LHCN-M2 (cell line): ENCODE measurements at places on chromosomes 6 and 20. TPM values are rescaled to one million over a fixed set of nuclear protein-coding genes. Genes with fewer than 3 reads are reported as not detected.

Gene VSX1
- 0.51 TPM in 1 of 2 replicates, not detected in the other for total RNA-seq

DNA sequence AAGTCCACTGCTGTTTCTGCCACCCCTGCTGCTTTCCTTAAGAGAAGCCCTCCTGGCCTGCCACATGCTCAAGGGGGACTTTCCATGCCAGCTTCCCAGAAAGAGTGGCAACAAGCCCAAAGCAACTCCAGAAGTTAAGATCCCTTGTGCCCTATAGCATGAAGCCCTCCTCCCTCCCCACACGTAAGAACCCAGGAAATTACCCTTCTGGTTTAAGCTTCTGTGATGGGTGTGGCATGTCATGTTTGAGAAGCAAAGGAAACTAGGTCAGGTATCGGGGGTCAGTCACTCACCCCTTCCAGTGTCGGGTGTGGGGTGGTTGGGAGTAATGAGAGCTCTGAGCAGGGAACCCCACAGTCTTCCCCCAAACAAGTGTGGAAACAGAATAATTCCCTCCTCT lies 196.1 kb downstream of the LRFN2 start:
- no peak for DNase-seq

GRCh38 chr20:31516651-31517050 lies 2.4 kb downstream of the HM13 start:
- DNase-seq: no peak

DNA sequence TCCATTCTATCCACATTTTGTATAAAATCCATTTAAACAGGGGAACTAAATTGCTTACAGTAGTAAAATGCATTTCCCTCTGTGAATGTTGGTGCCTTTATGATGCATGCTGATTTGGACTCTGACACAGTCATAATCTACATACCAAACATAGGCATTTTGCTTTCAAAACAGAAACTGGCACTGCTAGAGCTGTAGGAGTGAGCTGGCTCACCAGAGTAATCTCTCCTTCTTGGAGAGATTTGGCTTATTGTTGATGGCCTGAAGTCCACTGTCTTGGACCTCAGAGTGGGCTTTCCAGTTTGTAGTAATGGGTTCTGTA lies 363.2 kb upstream of the FLRT3 start:
- peak; percentile 55 for DNase-seq

DNA sequence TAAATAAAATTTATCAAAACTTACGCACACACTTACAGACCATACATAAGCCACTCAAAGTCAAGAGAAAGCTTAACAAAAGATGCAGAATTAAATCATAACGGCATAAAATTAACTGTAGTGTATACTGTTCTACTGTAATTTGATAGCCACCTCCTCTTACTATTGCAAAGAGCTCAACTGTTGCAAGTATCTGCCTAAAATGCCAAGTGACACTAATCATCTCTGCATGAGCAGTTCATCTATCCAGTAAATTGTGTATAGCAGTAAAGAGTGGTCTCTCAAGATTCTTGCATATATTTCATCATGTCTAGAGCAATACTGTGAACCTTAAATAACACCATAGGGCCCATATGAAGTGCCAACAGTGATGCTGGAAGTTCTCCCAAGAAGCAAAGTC lies 12.3 kb downstream of the OR2H2 start:
- DNase-seq: no peak

DNA sequence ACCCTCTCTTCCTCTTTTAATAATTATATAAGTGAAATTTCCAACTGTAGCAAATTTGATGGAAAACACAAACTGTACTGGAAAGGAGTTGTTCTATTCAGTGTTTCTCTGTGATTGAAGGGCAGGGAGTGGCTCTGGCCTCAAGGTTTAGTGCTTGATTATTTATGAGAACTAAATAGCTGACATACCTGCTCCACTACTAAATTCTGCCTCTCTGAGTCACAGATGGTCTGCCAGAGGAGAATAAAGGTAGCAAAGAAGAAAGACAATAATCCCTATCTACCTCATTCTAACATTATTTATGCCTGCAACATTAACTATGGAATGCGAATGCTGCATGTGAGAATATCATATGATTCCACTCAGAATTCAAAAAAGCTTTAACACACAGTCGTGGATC lies 9.3 kb downstream of the BMP5 start:
- no peak for DNase-seq

- DNase-seq: peak; percentile 88
Measured at GRCh38 chr20:10314198-10314597, 95.6 kb downstream of the SNAP25 start.

DNA sequence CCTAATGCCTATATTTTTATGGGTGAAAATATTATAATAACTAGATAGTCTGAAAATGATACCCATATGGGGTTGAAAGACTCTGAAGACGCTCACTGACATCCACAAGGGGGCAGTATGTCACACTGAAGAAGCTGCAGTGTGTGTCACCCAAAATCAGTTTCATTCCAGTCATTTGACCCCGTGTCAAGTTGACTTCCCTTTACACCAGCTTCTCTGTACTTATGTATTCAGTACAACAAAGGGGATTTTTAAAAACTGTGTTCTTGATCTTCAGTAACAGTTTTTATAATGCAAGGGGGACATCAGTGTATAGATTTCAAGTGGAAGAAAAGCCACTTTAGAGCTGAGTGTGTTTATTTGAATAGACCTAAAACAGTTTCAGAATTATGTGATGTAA lies 19.3 kb downstream of the FAXC start:
- DNase-seq: peak; percentile 77

Gene BPIFA1
- total RNA-seq: not detected in 2 replicates

- peak; percentile 87 for DNase-seq
Measured at GRCh38 chr6:144294016-144294415, 8.9 kb downstream of the UTRN start.

GRCh38 chr6:163538331-163538730 lies 123.8 kb downstream of the QKI start:
- no peak for DNase-seq

DNA sequence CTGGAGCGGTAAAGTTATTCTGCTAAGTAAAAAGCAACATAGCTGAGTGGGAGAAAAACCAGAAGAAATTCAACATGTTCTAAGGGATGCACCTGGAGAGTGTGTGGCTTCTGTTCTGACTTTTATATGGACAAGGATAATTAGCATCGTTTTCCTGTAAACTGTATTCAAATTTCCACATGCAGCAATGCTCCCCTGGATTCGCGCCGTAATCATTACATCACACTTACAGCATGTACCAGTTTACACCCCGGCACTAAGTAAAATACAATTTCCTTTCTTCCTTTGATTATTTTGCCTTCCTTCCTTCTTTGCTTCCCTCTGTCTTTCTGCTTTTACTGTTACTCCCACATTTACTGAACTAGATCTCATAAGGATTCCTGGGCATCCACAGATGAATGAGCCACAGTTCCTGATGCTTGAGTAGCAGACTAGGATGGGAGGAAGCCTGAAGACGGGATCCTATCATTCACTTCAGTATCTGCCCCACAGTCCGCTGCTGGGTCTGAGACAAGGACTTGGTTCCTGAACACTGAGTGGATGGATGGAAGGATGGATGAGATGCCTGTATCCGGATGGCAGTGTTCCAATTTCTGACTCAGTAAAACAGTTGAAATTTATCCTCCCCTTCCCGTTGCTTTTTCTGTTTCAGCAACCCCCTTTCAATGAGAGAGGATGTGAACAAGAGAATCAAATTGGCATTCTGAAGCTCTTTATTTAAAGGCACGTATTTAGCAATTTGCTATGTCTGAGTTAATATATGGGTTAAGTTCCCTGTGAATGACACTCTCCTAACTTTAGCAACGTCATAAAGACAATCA lies 174.6 kb downstream of the GJA10 start:
- peak; percentile 12 for DNase-seq

Gene SLA2
- 0.19 TPM in 1 of 2 replicates, not detected in the other for total RNA-seq

- DNase-seq: no peak
Measured at GRCh38 chr20:59416916-59417315, 116.5 kb downstream of the EDN3 start.

Gene SMPD2
- 6.5 and 9.2 TPM in 2 replicates for total RNA-seq

Gene IGF2R
- total RNA-seq: 42.5 and 50.5 TPM in 2 replicates

GRCh38 chr20:36792422-36792821 lies 18.9 kb upstream of the DSN1 start:
- peak; percentile 77 for DNase-seq

DNA sequence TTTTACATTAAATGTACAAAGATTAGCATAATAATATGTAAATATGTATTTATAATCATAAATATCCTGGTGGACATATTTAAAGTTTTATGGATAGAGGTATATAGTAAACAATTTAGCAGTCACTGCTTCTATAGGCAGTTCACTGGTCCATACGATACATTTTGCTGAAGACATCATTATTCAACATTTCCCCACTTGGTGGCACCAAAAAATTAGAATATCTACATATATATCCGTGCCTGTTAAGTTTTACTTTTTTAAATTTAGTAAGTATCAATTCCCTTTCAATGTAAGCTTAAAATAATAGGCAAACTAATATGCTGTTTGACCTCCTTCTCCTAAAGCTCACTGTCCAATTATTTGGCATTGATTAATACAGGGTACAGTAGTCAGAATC lies 64.2 kb downstream of the LMBRD1 start:
- DNase-seq: peak; percentile 19

DNA sequence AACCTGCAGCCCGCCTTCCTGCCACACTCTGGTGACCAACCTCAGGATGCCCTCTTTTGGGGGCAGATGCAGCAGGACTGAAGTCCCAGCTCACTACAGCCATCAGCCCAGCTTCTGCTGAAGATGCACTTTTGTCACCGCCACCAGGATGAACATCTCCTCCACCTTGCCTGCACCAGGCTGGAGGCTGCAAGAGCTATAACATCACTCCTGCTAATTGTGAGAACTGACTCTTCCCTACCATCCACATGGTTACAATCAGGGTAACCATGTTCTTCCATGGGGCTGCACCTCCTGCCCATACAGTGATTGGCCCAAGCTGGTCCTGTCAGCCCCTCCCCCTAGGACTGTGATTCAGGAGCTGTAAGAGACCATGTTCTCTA lies 2.0 kb upstream of the ACTL10 start:
- DNase-seq: no peak

GRCh38 chr6:10393544-10394225 lies 21.2 kb downstream of the TFAP2A start:
- DNase-seq: no peak

Gene BTN1A1
- total RNA-seq: not detected in 2 replicates

Gene ATXN1
- total RNA-seq: 8.2 and 9.9 TPM in 2 replicates

GRCh38 chr6:73695619-73696421 lies at the start of gene CD109:
CD109 (plus strand) TSS chr6:73696203; CDS start chr6:73696216, 13 bp downstream.
- DNase-seq: peak; percentile 81

DNA sequence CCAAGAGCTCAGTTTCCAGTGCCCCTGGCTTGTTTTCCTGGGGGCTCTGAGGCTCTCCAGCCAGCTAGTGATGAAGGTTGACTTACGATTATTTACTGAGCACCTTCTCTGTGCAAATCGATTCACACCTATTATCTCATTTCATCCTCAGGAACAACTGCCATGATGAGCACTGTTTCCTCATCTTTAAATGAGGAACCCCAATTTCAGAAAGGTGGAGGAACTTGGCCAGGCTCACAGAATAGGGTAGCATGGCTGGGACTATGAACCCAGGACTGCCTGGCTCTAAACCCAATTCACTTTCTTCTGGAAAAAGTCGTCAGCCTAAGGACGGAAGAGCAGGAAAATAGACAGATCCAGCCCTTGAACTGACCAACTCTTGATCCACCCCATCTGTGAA lies 3.5 kb upstream of the BPI start:
- no peak for DNase-seq

Gene MYH7B
- total RNA-seq: 0.06 TPM in 1 of 2 replicates, not detected in the other

Gene CPXM1
- total RNA-seq: not detected in 2 replicates

DNA sequence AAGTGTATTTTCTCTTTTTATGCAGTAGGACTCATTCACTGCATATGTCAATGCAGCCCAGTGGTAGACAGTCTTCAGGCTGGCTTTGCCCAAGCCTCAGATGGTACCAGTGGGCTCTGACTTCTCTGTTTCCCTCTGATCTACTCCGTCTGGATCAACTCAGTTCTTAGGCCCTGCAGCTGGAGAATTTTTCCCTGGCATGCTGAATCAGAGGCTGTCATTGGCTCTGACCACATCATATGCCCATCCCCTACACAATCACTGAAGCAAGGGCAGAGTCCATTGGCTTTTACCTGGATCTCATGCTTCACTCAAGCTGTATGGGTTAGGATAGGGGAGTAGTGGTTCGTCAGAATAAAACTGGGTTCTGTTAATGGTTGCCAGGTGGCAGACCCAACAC lies 57.8 kb downstream of the KIZ start:
- peak; percentile 59 for DNase-seq

DNA sequence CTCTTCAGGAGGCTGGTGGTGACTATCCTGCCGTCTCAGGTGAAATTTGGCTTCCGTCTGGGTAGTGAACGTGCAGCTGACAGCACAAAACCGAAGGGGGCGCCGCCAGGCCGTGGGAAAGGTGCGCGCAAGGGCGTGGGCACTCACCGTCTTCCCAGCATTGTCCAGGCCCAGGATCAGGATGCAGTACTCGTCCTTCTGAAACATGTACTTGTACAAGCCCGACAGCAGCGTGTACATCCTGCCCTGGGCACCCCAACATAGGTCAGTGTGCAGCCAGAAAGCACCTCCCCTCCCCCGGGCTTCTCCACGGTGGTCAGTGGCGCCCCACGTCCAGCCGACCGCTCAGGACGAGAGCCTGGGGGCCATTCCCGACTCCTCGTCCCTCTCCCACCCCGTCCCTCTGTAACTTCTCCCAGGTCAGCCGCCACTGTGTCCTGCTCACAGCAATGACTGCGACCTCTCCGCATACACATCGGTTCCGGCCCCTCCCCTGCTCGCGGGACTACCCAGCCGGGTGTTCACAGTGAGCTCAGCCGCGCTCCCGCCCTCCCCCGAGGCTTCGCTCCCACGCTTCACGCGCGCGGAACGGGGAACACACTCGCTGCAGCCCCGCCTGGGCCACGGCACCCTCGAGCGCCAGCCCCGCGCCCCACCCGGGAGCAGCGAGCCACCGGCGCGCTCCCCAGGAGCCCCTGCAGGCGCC lies 771 bp downstream of the ARFRP1 start:
- DNase-seq: peak; percentile 44

DNA sequence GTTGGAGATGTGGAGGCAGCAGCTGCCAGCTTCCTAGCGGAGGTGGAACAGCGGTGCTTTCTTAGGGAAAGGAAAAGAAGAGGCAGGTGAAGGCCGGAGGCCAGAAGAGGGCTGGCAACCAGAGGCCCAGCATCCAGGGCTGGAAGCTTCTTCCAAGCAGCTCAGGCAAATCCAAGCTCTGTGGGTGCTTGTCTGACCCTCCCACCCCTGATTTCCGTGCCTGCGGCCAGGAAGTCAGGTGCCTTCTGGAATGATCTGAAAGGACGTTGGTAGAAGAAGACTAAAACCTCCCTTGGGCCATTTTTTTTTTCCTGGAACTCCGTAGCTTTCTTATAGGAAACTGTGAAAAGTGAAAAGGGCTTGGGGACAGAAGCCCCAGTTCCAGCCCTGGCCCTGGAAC lies 33.1 kb upstream of the GABRR1 start:
- no peak for DNase-seq

DNA sequence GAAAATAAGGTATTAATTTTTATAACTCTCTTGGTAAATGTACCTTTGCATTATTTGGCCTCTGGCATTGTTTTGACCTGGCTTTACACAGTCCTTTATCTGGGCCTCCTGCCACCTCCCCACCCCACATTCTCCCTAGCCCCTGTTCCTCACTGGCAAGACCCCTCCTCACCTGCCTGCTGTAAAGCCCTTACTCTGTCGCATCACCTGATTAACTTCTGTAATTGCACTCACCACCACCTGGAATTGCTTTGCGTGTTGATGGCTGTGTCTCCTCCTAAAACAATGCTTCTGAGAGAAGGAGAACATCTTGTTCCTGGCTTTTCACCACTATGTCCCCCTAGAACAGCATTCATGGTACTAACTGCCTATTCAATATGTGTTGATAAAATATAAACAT lies 24.8 kb downstream of the SNX9 start:
- DNase-seq: no peak

- no peak for DNase-seq
Measured at GRCh38 chr6:43837507-43837906, 67.5 kb downstream of the VEGFA start.

Gene CST2
- total RNA-seq: not detected in 2 replicates

Gene DBNDD2
- 0.29 and 1.3 TPM in 2 replicates for total RNA-seq

Gene PLCB4
- 5.7 and 6.4 TPM in 2 replicates for total RNA-seq
